NCI-H510A (cell line): ENCODE measurements at places on chromosomes 1 and 21.
A peak's percentile ranks its signal among the peaks of the same experiment; 100 is the strongest.

- no peak for DNase-seq
Measured at GRCh38 chr1:30724175-30724574, 790 bp upstream of the MATN1 start.

GRCh38 chr1:198902655-198903054 is 263.8 kb downstream of the PTPRC start:
- DNase-seq: no peak

DNA sequence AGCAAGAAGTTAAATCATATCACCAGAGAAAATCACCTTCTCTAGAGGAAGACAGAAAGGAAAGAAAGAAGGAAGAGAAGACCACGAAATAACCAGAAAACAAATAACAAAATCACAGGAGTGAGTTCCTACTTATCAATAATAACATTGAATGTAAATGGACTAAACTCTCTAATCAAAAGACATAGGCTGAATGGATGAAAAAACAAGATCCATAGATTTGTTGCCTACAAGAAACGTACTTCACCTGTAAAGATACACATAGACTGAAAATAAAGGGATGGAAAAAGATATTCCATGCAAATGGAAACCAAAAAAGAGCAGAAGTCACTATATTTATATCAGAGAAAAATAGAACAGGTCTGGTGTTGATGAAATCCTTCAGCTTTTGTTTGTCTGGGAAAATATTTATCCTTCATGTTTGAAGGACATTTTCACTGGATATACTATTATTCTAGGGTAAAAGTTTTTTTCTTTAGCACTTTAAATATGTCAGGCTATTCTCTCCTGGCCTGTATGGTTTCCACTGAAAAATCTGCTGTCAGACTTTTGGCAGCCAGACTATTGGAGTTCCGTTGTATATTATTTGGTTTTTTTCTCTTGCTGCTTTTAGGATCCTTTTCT is 202.5 kb upstream of the DUSP10 start:
- no peak for DNase-seq

GRCh38 chr1:155983191-155984024 is 5.1 kb upstream of the ARHGEF2 start:
- peak; percentile 66 for DNase-seq

GRCh38 chr21:37139902-37140301 is 66.8 kb downstream of the TTC3 start:
- DNase-seq: no peak

DNA sequence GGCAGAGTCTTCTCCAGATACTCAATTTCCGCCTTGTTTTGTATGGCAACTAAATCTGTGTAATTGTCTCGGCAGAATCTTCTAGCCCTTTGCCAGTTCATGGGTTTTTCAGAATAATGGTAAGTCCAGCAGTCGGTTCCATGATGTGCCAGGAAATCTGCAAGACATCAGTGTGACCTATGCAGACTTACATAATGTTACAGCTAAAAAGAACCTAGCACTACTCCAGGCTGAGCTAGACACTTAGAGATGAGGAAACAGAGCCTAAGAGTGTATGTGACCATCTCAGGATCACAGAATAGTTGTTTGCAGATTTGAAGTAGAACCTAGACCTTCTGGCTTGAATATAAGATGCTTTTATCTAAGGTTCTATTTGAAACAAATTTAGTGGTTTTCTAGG is 2.8 kb downstream of the SELL start:
- no peak for DNase-seq

- DNase-seq: peak; percentile 20
Measured at GRCh38 chr1:24142546-24143534, at the start of gene IL22RA1. TSS of gene IL22RA1 (minus strand) at chr1:24143140. CDS start at chr1:24143082, 58 bp downstream.

DNA sequence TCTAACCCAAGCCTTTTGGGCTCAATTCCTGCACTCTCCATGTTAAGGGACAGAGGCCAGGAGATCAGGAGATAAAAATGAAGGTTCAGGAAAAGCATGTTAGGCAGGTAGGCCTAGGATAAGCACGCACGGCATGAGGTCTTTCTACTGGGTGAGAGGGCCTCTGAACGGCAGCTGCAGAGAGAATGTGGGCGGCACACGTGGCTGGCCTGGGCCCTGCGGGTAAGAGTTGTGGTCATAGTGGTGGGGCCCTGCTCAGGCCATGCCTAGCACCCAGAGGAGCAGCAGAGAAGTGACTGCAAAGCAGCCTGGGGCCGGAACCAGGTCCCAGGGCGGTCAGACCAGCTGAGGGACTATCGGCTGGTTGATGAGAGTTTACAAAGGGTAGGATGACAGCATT is 7.5 kb upstream of the FOXO6 start:
- DNase-seq: peak; percentile 70

DNA sequence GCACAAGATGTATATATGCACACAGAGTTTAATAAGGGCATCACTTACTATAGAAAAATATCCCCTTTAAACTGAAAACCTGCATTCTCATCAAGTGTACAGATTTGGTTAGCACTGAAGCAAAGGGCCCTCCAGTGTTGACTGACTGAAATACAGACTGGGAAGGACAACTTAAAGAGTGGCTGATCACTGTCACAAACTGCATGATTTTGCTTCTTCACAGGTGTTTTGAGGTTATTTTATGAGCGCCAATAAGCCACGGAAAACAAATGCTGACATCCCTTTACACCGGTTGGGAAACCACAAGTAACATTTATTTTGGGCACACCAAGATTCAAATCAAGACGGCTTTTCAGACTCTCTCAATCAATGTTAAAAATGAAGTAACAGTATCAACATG is 30.9 kb upstream of the RAP1GAP start:
- DNase-seq: no peak

GRCh38 chr21:42039911-42040351 is 29.8 kb upstream of the ZBTB21 start:
- no peak for DNase-seq

GRCh38 chr1:5324883-5325282 is 667.3 kb downstream of the NPHP4 start:
- no peak for DNase-seq
